ENCODE measurements at places on chromosomes 1 and 21.

DNA sequence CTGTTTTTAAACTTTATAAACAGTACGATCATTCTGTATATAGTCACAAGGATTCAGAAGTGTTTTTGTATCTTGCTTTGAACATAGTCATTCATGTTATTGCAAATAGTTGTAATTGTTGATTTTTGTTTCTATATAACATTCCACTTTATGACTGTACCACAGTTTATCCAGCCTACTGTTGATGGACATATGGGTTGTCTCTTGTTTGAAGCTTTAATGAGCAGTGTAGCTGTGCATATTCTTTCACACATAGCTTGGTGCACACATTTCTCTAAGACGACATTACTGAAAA, 6.1 kb downstream of the CD101 start:
- DNase-seq: no peak

GRCh38 chr1:209780268-209780667, 4.1 kb downstream of the C1orf74 start:
- DNase-seq: no peak

- no peak for DNase-seq
Observed at GRCh38 chr1:207787776-207788175, 35.9 kb downstream of the CD46 start.

DNA sequence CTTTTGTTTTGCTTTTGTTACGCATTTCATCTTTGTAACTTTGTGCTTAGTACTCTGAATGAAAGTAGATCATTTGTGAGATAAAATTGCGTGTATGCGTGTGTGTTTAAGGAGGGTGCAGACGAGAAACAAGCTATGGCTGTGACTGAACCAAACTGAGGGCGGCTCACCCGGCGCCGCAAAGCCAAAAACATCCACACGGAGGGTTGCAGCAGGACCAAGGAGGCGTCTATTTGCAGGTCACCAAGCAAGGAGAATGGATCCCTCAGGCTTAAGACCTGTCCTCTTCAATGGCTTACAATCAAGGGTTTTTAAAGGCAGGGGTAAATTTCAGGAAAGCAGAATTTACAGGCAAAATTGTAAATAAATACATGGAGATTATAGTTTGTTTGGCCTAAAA, 12.8 kb downstream of the GCSAML start:
- no peak for DNase-seq

GRCh38 chr1:107748531-107748930, 216.4 kb downstream of the VAV3 start:
- DNase-seq: no peak

Data from stimulated activated CD4-positive, alpha-beta T cell treated with anti-CD3 and anti-CD28 coated beads, TNF-alpha, amount 100 ng/mL, for 24 hours (primary cell).